Stromal cell of bone marrow (primary cell): ENCODE measurements at places on chromosomes 1 and 21.

DNA sequence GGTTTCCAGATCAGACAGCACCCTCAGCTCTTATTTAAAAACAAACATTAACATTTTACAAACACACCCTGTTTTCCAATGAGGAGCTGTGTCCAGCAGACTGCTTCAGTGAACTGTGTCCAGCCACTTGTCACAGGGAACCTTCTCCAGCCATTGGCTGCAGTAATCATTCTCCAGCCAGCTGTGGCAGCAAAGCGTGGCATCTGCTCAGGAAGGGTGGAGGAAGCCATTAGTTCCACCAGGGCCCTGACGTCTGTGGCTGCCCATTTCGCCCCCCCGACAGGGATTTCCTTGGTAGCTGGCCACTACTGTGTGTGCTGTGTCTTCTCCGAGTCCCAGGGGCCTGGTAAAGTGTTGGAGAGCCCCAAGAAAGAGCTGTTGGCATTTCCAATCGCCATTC is 62.9 kb upstream of the SELENON start:
- DNase-seq = no peak

DNA sequence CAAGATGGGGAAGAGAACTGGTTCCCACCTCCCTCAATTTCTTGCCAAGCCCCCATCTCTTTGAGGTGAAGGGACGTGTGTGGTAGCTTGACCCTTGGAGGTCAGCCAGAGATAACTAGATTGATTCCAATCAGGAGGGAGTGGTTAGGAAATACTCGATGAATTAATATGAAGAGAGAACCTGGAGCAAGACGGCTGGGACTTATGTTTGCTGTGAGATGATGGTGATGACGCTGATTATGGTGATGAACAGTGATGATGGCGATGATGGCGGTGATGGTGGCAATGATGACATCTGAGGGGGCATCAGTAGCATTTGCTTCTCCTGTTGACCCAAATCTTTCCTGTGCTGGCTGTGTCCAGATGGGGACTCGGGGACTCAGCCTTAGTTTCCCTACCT is 724 bp downstream of the PADI1 start:
- DNase-seq = no peak

- DNase-seq = no peak
Measured at GRCh38 chr1:20120796-20121195, 1.5 kb upstream of the PLA2G2D start.

DNA sequence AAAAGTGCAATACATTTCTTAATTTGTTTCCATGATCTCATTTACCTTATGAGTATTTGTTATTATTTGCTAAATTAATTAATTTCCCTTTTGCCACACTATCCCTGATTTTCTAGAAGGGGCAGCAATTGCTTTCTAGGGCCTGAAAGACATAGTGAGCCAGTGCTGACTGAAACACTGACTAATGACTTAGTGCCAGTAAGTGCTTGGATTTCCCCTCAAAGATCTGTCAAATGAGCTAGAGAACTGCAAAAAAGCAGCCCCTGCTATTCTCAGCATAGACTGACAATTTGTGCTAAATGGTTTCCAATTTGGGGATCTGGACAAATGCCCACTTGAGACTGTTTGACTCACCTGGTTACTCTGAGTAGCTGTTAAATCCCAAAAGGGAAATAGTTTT is 35.6 kb upstream of the USH2A start:
- DNase-seq = no peak

- DNase-seq = peak; percentile 92
Measured at GRCh38 chr1:153626904-153627714, at the start of gene S100A13. TSS of gene S100A13 (minus strand) at chr1:153627505. CDS start at chr1:153626472, 1,033 bp downstream.

GRCh38 chr1:166907763-166908162 is 31.7 kb upstream of the TADA1 start:
- no peak for DNase-seq

DNA sequence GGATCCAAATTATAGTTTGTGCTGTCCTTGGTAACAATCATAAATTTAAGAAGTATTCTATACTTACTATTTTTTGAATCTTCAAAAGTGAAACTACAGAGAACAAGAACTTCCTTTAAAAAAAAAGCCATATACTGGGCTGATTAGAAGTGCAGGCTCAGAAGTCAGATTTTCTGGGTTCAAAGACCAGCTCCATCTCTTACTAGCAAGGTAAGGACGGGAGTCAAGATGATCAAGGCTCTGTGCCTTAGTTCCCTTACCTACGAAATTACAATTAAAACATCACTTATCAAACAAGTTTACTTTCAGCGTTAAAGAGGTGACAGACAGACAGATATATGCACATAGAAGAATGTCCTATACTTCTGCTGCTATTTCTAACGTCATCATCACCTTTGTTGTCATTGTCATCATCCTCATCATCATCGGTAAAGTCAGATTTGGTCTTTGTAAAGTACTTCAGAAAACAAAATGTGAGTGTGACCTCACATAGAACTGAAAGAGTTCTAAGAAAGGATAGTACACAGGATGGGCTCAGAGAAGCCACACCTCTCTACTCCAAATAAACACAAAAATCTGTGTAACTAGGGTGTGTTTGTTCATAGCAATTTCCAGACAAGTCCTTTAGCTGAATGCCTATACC is 178.7 kb downstream of the VAV3 start:
- DNase-seq = no peak

DNA sequence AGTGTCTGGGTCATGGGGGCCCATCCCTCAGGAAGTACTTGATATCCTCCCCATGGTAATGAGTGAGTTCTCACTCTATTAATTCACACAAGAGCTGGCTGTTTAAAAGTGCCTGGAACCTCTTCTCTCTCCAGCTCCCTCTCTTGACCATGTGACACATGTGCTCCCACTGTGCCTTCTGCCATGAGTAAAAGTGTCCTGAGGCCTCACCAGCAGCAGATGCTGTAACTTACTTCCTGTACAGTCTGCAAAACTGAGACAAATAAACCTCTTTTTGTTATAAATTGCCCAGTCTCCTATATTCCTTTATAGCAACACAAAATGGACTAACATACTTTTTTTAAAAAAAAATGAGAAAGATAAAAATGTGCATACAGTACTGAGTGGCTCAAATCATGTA is 24.0 kb downstream of the PUM1 start:
- no peak for DNase-seq

- no peak for DNase-seq
Measured at GRCh38 chr1:20202166-20202565, 15.8 kb upstream of the PLA2G2C start.

GRCh38 chr1:91952187-91952586 is 3.0 kb downstream of the BRDT start:
- no peak for DNase-seq

DNA sequence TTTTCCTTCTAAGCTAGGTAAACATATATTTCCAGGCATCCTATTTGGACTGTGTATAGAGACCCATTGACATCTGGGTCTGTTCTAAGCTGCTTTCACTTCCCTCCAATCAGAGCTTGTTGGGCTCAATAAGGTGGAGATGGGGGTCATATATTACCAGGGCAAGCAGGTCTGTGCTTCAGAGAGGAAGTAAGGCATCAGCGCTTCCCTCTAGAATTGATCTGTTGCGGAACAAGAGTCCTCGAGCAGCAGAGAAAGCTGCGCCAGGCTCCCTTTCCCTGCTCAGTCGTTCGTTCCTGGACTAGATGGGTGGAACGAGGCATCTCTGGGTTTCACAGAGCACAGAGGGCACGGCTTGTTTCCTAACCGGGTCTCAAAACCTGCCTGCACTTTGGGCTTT is 63.5 kb downstream of the DISC1 start:
- DNase-seq = no peak

GRCh38 chr1:25875154-25875855 is at the start of gene PAQR7:
TSS of gene PAQR7 (minus strand) at chr1:25875708. CDS start at chr1:25863839, 11,869 bp downstream.
- DNase-seq = peak; percentile 54

DNA sequence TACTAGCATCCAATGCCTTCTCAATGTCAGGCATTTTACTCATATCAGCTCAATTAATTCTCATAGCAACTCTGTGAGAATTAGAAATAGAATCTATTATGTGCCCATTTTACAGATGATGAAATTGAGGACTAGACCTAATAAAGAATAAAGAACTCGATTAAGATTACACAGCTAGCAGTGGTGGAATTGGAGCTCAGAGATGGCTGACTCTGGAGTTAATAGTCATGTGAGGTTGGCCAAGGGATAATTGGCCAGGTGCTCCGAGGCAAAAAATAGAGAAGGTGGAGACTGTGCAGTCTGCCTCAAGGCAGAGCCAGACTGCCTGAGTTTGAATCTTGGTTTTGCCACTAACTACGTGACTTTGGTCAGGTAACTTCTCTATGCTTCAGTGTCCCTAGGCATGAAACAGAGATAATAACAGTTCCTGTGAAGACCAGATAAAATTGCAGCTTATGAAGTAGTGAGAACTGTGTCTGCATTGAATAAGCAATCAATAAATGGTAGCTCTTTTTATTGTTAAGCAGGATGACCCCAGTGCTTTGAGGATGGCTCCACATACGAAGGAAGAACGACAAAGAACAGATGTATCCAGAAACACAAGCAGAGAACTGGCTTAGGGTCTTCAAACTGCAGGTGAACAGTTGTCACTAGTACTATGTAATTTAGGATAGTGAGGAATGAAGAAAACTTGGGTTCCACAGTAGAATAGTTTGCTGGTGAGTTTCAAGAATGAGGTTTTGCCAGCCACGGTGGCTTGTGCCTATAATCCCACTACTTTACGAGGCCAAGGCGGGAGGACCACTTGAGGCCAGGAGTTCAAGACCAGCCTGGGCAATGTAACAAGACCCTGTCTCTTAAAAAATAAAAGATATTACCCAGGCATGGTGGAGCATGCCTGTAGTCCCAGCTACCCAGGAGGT is 6.9 kb upstream of the CCSAP start:
- DNase-seq = no peak

DNA sequence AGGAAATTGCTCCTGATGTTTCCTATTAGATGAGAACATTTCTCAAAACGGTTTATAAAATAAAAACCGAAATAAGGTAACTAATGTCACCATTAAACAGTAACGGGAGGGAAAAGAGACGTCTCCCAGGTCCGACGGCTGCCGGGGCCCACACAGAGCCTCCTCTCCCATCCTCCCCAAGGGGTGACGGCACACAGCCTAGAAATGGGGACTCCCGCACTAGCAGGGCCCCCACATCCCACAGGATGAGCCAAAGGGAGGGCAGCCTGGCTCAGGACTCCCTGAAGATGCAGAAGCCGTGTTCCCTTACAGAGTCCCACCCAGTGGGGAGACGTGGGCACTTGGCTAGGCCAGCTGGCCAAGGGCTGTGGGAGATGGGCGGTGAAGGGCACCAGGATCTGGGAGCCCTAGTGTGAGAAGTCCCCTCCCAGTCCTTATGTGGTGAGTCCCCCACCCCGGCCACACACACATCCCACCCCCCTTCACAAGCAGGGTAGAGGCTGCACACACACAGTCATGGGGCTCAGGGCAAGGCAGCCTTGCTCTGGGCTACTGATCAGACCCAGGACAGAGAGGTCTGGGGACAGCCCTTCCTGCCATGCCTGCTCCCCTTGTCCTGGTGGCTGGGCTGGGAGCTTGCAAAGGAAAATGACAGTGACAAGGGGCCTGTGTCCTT is 3.3 kb downstream of the KRTAP10-3 start:
- no peak for DNase-seq

DNA sequence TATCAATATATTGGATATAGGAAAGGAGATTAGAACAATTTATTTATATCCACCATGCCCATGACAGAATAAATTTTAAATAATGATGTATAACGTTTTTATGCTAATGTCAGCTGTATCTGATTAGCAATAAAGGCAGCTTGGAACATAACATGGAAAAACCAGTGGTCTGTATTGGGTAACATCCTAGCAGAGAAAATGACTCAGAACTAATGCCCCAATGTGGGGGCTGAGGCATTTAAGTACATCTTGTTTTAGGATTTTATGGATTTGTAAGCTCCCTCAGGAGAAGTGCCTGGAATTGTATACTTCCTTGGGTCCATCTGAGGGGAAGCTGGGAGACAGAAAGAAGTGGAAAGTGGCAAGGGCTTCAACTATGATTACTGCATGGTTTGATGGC is 82.3 kb downstream of the HMCN1 start:
- peak; percentile 77 for DNase-seq

DNA sequence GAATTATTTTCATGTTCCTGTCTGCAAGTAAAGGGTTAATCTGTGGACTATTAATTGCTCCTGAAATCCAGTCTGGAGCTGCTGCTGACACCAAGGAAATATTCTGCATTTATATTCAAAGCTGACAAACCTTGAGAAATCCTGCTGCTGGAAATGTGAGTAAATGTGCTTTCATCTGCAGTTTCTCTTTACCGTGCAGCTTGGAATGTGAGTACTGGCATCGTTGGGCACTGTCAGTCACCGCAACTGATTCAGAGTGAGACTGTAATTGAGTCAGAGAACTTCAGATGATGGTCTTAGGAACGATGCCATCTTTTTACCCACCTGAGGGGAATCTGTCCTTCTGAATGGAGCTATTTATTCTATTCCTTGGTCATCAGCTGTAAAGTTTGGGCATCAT is 420.6 kb downstream of the SIPA1L2 start:
- no peak for DNase-seq

- no peak for DNase-seq
Measured at GRCh38 chr1:97258597-97258996, 537.0 kb downstream of the PTBP2 start.

- no peak for DNase-seq
Measured at GRCh38 chr1:153238527-153238926, 21.0 kb upstream of the LORICRIN start.

DNA sequence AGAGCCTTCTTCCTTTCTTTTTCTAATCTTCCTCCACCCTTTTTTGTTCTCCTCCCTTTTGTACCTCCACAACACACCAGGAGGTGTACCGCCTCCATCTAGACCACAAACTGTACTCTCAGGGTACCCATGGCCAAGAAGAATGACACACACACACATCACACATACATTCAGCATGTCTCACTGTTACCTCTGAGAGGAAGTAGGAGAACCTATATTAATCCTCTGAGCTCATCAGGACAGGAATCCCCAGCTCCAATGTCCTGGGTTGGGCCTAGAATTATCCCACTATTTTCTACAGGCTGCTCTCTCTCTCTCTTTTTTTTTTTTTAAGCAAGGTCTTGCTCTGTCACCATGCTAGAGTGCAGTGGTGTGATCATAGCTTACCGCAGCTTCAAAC is 36.7 kb downstream of the ATP2B4 start:
- peak; percentile 64 for DNase-seq

GRCh38 chr1:237700181-237700580 is 190.5 kb downstream of the ZP4 start:
- DNase-seq = no peak

GRCh38 chr1:162656266-162656665 is 24.0 kb downstream of the DDR2 start:
- DNase-seq = no peak

DNA sequence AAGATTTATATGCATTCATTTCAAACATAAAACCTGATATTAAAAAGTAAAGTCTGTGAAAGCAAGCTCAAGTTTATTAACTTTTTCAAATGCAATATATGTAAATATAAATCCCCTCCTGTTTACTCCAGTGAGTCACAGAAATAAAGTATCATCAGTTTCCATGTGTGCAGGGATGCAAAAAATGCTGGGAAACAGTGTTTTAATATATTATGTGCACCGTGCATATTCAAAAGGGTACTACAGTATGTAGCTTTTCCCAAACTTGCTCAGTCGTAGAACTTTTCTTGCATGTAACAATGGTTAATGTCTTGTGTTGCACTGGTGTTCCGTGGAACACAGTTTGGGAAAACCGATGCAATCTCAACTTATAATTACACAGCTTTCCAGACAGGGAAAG is 60.7 kb downstream of the CCDC185 start:
- no peak for DNase-seq

- DNase-seq = no peak
Measured at GRCh38 chr1:54597455-54598030, 25.8 kb downstream of the FAM151A start.
